ENCODE measurements at places on chromosomes 7 and 10.

GRCh38 chr7:23261843-23262452 is 15.4 kb downstream of the GPNMB start:
- DNase-seq, result peak; percentile 19

DNA sequence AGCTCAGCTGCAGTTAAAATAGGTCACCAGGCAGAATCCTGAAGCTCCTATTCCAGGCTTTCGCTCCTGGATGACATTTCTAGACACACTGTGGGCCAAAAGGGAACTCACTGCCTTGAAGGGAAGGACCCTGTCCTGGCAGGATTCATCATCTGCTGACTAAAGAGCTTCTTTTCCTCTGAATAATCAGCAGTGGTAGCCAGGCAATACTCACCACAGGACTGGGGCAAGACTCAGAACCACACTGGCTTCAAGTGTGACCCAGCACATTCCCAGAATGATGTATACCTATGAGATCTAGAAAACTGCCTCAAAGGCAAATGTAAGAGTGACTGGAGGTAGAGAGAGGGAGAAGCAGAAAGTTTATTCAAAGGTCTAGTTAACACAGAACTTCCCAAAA is 29.5 kb upstream of the EBF3 start:
- no peak for DNase-seq

GRCh38 chr7:24653316-24654085 is 80.2 kb downstream of the PALS2 start:
- DNase-seq, result no peak

DNA sequence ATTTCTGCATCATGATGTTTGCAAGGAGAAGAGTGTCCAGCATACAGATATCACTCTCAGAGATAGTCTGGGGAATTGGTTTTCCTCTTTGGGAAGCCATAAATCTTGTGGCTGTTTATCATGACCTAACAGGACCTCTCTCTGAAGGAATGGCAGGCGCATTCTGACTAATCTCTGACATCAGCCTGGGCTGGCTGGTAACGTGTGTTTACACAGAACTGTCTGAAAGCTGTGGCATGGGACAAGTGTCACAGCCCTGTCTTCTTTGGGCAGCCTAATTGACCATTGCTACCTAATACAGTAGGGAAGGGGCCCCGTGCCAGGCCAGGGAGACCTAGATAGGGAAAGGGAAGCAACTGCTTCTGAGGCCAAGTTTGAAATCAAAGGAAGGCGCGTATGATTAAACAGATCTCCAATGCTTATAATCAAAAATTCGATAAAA is 73.9 kb upstream of the CABCOCO1 start:
- no peak for DNase-seq

- no peak for DNase-seq
These were observed 49.0 kb downstream of the ADD3 start for GRCh38 chr10:110056822-110057221.

DNA sequence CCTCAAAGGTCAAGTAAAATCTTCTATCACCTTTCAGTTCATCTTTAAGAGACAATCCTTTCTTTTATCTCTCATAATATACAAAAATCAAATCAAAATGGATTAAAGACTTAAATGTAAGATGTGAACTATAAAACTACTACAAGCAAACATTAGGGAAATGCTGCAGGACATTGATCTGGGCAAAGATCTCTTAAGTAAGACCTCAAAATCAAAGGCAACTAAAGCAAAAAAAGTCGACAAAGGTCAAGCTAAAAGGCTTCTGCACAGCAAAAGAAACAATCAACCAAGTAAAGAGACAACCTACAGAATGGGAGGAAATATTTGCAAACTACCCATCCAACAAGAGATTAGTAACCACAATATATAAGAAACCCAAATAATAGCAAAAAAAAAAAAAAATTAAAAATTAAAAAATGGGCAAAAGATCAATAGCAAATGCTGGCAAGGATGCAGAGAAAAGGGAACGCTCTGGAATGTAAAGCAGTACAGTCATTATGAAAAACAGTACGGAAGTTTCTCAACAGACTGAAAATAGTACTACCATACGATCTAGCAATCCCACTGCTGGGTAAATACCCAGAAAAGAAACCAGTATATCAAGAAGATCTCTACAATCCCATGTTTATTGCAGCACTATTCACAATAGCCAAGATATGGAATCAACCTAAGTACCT is 41.7 kb downstream of the TNPO3 start:
- no peak for DNase-seq

DNA sequence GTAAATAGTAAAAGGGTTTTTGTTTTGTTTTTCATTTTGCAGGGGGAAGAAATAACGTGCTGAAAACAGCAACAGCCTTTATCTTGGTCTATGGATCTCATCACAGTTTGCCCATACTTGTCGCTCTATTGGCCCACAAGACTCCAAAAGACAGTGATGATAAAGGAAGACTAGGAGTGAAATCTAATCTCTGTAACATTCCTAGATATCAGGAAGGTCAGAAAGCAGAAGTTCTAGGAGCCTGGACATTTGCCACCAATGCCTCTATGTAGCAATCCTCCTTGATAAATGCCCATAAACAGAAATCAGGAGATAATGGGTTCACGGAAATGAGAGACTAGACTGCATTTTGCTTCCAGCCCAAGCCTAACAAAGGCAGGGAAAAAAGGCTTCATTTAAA is 8.9 kb downstream of the CUBN start:
- DNase-seq, result no peak

DNA sequence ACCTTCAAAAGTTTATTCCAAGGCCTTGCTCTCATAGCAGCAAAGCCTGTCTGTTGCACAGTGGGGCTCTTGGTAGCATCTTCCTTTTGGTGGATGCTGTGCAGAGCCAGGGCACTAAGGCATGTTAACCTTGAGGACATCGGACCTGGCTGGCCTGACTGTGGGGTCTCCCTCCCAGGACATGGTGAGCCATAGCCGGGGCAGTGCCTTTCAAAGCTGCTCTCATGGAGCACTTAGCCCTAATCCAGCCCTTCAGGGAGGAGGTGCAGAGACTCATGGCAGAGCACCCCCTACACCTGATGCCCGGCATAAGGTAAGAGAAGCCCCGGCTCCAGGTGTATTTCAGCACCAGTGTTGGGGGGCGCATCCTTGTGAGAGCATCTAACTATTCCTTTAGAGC is 941.4 kb upstream of the ZNF722 start:
- no peak for DNase-seq

GRCh38 chr7:66283003-66283920 is 78.1 kb downstream of the TPST1 start:
- DNase-seq, result no peak

GRCh38 chr7:103134836-103135554 is 13.9 kb downstream of the NAPEPLD start:
- no peak for DNase-seq

- DNase-seq, result no peak
These were observed 370.1 kb downstream of the ADRA2A start for GRCh38 chr10:111446966-111447365.

DNA sequence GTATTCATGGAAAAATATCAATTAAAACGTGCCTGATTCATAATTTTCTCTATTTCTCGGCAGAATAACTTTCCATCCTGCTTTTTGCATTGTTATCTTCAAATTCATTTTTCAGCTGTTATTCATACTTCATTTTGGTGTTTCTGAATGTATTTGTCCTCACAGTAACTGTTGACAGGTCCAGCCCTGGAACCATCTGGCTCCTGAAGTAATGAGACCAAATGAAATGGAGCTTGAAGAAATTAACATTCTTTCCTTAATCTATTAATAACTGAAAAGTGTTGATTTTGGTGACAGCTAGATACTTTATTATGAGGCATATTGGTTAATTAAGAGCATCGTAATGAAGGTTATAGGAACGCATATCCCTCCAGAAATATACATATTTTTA is 257.0 kb upstream of the MINDY3 start:
- no peak for DNase-seq

GRCh38 chr10:103750836-103751235 is 104.5 kb downstream of the SH3PXD2A start:
- DNase-seq, result no peak

- DNase-seq, result no peak
These were observed 26.8 kb upstream of the SORCS3 start for GRCh38 chr10:104614245-104614831.

DNA sequence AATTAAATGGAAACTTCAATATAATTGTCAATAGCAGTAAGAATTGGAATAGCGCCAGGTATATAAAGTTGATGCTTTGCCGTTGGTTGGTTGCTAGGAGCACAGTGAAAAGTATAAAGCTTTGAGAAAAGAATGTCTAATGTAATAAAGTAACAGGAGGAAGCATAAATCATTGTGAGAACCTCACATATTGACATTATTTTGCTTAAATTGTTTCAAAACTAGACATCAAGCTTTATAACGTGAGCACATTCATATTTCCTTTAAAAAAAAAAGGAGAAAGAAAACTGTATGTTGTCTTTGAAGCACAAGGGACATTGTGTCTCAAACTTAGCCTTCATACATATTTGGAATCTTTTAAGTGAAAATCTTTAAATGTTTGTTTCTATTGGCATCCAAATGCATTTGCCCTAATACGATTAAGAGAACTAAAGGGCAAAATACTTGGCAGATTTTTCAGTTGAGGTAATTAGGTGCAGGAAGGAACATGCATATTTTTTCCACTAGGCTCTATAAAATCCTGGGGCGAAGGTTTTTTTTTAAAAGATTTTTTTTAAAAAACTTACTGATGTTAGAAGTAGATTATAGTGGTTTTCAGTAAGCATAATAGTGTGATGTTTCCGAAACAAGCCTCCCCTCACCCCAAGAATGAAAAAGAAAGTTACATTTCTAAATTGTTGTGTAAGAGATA is 92.4 kb downstream of the ARID5B start:
- DNase-seq, result no peak

GRCh38 chr7:134189559-134189958 is 62.4 kb downstream of the LRGUK start:
- no peak for DNase-seq

DNA sequence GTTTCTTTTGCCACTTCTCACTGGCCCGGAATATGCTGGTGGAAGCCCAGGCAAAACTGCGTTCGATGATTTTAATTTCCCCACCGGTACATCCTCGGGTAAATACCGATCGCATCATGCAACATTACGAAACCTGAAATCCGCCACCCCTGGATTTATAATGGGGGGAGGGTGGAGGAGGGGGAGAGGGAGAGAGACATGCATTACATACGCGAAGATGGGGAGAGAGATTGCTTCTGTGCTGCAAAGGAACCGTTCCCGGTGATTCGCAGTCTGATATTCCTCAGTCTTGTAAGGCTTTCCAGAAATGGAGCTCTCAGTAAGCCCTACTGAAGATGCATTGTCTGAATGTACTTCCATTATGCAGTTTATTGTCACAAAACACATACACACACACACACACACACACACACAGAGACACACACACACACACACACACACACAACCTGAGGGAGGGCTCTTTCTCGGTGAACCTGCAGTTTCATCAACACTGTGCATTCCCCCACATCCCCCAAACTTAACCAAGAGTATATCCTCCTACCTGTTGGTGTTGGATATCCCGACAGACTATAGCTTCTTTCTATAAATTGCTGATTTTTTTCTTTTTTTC is 741 bp downstream of the GPR85 start:
- no peak for DNase-seq

DNA sequence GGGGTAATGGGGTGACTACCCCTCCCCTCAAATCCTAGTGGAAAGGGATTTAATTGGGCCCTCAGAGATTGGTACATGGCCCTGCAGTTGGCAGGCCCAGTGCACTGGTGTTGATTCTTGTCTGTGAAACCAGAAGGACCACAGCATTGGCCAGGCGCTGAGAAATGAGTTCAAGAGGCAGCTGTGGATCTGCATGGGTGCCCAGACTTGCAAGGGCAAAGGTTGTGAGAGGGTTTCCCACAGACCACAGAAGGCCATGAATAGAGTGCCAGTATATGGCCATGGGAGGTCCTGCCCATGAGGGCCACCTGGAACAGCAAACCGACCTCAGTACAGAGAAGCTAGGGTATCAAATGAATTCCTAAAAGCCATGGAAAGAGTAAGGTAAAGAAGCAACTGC is 32.9 kb downstream of the TMEM168 start:
- no peak for DNase-seq

DNA sequence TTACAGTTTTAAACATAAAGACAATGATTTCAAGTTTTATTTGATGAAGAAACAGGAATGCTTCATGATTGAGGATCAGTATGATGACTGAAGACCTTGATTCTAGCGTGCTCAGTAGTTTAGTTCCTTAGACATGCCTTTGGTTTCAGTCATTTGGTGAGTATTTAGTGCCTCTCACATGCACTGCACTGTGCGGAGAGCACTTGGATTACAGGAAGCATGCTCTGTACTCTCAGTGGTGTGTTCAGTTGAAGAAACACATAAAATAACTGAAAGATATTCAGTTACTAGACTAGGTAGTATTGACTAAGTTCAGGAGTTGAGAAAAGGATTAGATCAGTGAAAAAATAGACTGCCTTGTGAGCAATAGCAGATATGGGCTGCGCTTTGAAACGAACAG is 25.5 kb downstream of the RBM17 start:
- DNase-seq, result no peak

- no peak for DNase-seq
These were observed 217.0 kb downstream of the MAGI2 start for GRCh38 chr7:79236352-79237028.

- no peak for DNase-seq
These were observed 11.4 kb downstream of the NHLRC2 start for GRCh38 chr10:113865901-113866300.

DNA sequence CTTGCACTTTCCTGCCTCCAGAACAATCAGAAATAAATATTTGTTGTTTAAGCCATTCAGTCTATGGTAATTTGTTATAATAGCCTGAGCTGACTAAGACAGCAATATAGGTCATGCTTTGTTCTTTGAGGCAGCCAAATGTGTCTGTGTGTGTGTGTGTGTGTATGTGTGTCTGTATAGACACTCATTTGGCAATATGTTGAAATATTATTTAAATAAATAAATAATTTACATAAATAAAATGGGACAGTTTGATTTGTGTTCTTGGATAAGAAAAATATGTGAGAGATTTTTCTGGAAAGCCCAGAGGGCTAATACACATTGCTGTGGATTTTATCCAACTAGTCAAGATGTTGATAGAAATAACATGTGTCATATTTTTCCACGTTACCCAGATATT is 140.2 kb downstream of the PTN start:
- no peak for DNase-seq

DNA sequence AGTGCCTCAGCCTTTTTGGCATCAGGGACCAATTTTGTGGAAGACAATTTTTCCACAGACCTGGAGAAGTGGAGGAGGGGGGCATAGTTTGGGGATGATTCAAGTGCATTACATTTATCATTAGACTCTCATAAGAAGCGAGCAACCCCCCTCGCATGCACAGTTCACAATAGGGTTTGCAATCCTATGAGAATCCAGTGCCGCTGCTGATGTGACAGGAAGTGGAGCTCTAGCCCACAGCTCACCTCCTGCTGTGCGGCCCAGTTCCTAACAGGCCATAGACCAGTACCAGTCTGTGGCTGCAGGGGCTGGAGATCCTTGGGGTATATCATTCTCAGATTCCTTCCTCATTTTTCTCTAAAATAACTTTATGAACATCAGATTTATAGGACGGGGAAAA is 50.8 kb downstream of the ATAD1 start:
- no peak for DNase-seq

GRCh38 chr7:105935250-105935649 is 27.8 kb upstream of the CDHR3 start:
- DNase-seq, result no peak

Measured in amygdala (tissue), 56 donors.